ENCODE measurements at places on chromosomes 6 and 20. TPM values are rescaled to one million over a fixed set of nuclear protein-coding genes. Genes with fewer than 3 reads are reported as not detected.

DNA sequence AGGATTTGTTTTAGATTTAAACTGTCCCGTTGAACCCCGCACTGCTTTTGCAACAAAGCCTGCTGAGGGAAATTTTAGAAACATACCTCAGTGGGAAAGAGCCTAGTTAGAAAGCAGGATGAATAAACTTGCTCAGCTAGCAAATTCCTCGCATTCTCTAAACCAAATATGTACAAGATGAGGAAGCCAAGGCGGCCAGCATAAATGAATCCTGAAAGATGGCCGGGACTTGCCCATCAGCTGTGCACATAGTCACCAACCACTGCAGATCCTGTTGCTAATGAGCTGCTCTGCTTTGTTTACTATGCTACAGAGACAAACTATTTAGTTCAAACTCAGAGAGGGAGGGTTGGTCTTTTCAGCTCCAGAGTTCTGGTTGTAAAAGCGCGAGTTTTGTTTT, 49.0 kb downstream of the TMEM170B start:
- H3K4me1 ChIP-seq: peaks cover 36% of the 10 kb centered on the region
- no peaks in the 10 kb centered on the region for H3K27me3 ChIP-seq
- peak overlapping the region; percentile 62 for H3K27ac ChIP-seq
- no peak for DNase-seq

GRCh38 chr6:40588480-40588879, 1.3 kb upstream of the LRFN2 start:
- H3K36me3 ChIP-seq: no peaks in the 10 kb centered on the region
- no peak overlapping the region for H3K27ac ChIP-seq
- H3K4me1 ChIP-seq: peaks cover 19% of the 10 kb centered on the region
- H3K4me3 ChIP-seq: no peak overlapping the region
- peaks cover 85% of the 10 kb centered on the region for H3K27me3 ChIP-seq

- H3K27me3 ChIP-seq: no peaks in the 10 kb centered on the region
- H3K36me3 ChIP-seq: no peaks in the 10 kb centered on the region
- H3K27ac ChIP-seq: peak overlapping the region; percentile 98
Measured at GRCh38 chr20:58891718-58892140, 39.2 kb downstream of the GNAS start.

DNA sequence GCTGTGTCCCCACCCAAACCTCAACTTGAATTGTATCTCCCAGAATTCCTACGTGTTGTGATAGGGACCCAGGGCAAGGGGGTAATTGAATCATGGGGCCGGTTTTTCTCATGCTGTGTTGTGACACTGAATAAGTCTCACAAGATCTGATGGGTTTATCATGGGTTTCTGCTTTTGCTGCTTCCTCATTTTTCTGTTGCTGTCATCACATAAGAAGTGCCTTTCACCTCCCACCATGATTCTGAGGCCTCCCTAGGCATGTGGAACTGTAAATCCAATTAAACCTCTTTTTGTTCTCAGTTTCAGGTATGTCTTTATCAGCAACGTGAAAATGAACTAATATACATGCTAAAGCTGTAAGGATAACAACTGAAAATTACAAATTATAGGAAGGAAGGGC, 88.3 kb downstream of the CDYL start:
- DNase-seq: no peak
- H3K27ac ChIP-seq: no peak overlapping the region
- H3K4me1 ChIP-seq: no peaks in the 10 kb centered on the region
- H3K36me3 ChIP-seq: peaks cover 58% of the 10 kb centered on the region

EYA4 gene
- total RNA-seq: 21.4 TPM

- peaks cover 8% of the 10 kb centered on the region for H3K4me1 ChIP-seq
- no peaks in the 10 kb centered on the region for H3K36me3 ChIP-seq
- no peak overlapping the region for H3K27ac ChIP-seq
- peaks cover 2% of the 10 kb centered on the region for H3K27me3 ChIP-seq
- H3K4me3 ChIP-seq: no peak overlapping the region
Measured at GRCh38 chr6:16836144-16836981, 75.1 kb upstream of the ATXN1 start.

HMGN4 gene
- 60.5 TPM for total RNA-seq
